CD8-positive, alpha-beta memory T cell (primary cell): ENCODE measurements at places on chromosomes 2 and 18.

- no peak for DNase-seq
Observed at GRCh38 chr2:59893612-59894011, 659.8 kb downstream of the BCL11A start.

- no peak for DNase-seq
Observed at GRCh38 chr2:21268197-21268877, 144.6 kb downstream of the TDRD15 start.

- DNase-seq, result no peak
Observed at GRCh38 chr2:163716101-163716500, 19.7 kb downstream of the FIGN start.

GRCh38 chr2:68316111-68316510, 3.6 kb downstream of the CNRIP1 start:
- DNase-seq, result no peak

DNA sequence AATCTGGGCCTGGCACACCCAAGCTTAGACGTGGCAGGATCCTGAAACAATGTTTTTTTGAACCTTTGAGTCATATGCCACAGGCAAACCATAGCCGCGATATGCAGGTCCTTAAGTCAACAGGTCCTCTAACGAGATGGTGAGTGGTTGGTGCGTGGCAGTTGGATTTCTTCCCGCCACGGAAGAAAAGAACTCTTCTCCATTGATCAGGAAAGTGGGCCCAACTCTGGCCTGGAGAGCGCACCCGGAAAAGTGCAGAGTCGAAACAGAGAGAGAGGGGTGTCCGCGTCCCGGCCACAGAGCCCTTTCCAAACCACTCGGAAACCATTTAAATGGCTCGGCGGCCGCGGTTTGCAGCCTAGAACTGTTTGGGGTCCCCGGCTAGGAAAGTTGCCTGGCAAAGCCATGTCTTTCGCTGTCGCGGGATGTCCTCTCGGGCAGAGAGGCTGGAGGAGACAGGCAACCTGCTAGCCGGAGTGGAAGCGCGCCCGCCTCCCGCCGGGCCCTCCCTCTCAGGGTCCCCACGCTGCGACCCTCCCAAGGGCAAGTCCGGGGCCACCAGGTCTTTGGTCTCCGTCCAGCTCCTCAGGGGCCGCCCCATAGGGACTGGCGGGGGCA, 777 bp downstream of the GALNT3 start:
- no peak for DNase-seq

- DNase-seq, result no peak
Observed at GRCh38 chr18:70036771-70037347, 89.2 kb upstream of the CD226 start.

DNA sequence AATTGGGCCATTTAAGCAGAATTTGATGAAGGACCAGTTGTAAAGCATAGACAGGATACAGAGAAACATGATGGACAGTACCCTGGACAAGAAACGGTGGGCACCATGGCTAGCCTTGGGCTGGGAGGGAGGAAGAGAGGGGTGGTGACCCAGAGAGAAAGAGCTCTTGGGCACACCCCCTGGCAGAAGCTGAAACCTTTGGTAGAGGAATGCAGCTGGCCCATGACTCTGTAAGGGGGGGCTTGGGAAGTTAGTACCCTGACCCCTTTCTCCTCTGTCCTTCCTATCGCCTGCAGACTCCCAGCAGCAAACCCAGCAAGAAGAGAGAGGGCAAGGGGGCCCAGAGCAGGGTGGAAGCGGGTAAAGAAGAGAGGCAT, 32.6 kb downstream of the MRPL44 start:
- no peak for DNase-seq

DNA sequence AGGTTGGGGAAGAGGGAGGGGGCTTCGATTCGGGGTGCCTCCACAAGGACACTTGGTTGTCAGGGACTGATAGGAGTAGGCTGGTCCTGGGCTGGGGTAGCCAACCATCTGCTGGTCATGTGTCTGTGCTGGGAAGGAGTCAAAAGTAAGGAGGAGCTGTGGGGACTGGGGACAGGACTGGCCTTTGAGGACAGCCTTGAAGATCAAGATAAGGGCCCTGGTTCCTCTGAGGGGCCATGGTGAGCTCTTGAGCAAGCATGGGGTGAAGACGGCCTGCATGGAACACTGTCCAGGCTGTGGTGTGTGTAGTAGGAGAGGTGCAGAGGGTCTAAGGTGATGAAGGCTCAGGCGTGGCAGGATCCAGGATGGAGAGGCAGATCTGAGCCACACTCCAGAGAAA, 1.7 kb downstream of the CYP27A1 start:
- DNase-seq, result no peak

DNA sequence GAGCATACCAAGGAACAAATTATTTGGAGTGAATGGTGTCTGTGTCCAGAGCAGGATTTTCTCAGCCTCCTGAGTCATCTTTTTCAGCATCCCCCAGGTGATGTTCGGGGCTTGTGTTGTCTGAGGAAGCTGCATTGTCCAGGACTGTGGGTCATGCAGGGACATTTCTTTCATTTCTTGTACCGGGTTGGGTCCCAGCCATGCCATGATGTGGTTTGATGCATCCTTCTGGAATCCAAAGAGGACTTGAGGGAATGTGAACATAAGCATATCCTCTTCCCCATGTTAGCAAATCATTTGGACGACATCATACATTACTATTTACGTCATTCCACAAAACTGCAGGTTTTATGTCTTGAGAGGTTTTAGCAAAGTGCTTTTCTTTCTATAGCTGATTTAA, 797.8 kb downstream of the CCDC85A start:
- no peak for DNase-seq

GRCh38 chr2:73359915-73360697, 25.5 kb upstream of the ALMS1 start:
- no peak for DNase-seq

DNA sequence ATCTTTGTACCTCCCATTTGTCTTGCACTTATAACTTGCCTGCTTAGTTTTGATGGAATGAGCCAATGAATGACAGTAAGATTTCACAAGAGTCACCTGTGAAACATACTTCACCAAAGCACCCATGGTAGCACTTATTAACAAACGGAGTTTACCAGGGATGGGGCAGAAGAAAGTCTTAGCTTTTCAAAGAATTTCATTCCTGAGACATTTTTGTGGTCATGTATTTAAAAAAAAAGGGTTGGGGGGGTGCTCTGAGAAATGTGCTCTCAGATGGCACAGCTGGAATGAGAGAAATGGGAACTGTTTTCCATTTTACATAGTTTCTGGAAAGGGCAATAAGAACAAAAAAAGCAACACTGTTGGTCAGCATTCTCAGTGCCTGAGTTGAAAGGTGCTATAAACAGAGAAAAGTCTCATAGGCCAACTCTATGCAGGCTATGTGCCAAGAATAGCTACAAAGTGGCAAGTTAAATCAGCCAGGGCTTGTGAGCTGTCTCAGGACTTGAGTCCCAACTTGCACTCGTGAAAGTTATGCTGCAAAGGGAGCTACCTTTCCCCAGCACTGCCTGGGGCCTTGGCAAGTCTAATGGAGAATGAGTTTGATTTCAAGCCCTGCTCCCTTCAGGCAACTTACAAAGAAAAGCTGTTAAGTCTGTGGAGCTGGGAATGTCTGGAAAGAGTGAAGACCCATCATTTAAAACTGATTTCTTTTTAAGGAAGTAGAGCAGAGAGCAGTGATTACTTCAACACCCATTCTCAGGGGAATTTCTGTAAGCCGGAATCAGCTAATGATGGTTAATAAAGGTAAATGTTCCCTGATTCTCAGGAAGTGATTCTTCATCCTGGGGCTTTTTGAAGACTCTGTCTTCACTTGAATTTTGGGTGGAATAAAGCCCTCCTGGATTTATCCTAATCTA, 170.6 kb downstream of the SLC8A1 start:
- DNase-seq, result no peak

- no peak for DNase-seq
Observed at GRCh38 chr2:224925810-224926100, 116.5 kb downstream of the DOCK10 start.

DNA sequence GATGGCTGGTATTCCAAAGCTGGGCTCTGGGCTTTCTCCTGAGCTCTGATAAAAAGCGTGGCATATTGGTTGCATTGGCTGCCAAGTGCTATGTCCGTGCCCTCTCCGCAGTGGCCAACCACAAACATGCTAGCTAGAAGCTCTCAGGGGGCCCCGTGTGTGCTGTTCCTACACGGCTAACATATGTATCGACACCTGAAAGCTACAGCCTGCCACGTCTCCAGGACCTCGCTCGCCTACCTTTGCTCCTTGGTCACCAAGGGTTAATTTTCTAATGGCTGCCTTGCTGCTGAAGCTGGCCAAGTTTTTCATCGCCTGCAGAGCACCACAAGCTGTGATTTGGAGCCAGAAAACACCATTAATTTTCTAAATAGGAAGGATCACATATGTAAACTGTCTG, 888.4 kb downstream of the BCL11A start:
- DNase-seq, result no peak

DNA sequence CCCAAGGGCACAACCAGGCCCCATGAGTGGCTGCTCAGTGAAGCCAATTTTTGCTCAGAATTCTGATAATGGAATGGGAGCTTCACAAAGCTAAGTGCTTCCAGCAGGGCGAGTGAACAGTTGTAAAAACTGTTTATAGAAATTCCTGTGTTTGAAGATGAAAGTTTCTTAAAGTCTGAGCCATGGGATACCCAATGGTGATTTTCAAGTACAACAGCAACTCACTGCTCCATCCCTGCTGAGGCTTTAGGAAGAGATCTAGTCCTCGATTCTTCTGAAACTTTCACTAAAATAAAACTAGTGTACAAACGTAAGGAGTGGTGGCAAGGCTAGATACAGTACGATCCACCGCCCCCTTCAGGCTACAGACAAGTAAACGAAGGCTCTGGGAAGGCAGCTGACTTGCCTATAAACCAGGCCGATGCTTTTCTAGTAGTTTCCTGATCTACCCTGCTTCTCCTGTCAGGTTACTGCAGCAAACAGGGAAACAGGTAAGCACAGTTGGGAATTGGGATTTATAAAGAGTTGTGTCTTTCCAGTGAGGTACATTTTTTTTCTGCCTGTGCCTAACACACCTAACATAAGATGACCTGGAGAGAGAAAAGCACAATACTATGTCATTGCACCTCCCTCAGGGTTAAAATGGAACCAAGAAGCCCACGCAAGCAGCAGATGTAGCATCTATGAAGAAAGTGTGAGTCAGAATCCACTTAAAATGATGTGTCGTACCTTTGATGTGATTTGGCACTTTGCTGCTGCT, 108.7 kb downstream of the UXS1 start:
- no peak for DNase-seq

DNA sequence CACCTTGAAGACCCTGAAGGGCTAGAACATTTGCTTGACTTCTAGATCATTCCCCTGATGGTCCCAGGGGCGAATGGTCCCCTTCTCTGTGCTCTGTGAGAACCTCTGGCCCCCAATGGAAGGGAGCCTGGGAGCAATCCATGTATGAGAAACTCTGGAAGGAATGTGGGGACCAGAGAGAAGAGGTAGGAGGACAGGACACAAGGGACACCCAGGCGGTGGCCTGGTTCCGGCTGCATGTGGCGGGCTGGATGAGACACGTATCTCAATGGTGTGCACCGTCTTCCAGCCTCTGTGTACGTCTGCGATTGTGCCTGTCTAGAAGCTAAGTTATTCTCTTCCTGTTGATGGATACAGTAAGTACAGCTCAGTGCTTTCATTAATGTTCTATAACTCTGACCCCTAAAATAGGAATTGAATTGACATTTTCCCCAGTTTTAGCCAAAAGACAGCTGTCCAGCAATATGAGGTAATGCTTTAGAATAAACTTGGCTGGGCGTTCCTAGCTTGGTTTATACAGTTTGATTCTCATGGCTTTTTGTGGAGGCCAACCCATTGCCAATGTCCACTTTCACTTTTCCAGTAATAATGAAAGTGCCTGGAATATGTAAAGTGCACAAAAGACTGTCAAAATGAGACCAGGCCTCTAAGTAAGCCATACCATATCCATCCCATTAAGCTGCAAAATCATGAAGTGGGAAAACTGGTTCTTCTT, 30.1 kb upstream of the COPS8 start:
- DNase-seq, result no peak

DNA sequence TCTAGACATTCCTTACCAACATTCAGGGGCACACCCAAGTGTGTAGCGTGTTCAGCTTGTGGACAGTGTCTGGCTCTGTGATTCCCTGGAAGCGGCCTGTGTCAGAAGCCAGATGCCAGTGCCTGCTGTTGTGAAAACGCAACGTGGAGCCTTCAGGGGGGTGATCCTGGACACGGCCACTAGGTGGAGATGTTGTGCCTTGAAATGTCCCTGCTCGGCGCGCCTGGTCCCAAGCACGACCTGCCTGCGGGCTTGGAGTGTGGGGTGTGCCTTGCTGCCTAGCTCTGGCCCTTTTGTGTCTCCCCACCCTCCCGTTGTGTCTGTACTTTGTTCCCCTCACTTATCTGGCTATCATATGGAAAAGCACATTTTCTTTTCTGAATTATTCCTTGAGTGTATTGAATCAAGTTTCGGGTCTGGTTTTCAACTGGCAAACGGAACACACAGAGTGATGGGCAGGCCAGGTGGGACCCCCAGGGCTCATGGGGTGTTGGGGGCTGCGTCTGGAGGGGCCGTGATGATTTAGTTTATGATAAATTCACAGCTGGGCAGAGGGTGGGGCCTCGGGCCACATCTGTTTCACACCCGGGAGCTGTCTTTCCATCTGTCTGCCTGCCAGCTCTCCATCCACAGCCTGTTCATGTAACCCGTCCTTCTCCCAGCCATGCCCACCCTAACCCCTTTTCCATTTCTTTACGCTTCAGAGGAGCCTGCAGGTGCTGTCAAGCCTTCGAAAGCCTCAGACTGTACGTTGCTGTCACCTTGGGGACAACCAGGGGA, 95.5 kb downstream of the DYSF start:
- DNase-seq, result peak; percentile 68

DNA sequence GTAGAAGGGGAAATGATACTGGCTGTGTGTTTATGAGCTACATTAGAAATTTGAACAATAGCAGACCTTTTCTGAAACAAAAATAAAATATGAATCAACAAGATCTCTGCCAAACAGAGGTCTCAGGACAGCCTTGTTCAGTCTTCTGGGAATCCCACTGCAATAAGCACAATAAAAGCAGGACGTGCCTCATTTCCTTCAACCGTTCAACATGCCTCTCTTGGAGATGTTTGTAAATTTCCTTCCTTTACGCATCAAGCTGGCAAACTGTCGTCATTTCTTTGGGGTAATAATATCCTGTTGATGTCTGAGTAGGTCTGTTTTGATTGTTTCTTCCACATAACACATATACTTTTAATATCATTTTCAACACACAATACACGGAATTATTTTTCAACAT, 77.2 kb downstream of the TCF4 start:
- no peak for DNase-seq

DNA sequence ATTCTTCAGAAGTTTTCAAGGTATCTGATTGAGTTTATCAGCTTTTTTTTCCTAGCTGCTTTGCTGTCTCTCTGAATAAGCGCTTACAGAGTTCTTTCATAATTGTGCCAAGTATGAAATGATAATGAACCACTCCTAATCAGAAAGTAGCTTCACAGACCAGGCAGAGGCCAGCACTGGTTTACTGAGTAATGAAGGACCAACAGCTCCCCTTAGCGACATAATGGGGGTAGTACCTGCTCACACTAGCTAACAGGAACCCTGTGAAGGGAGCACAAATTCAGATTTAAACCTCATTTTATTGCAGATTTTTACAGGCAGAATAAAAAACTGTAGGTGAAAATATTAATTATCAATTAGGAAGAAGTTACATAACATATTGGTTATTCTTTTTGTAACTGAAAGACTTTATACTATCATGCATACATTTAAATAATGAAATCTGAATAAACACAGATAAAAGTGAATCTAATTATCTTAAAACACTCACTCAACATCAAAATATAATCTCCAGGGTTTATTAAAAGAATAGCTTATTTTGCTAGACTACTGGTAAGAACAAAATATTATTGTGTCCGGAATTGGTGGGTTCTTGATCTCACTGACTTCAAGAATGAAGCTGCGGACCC, 53.7 kb upstream of the LRRC30 start:
- DNase-seq, result no peak

- no peak for DNase-seq
Observed at GRCh38 chr2:112944971-112945370, 32.8 kb upstream of the IL36G start.
